Amygdala (tissue), 56 donors: ENCODE measurements at places on chromosomes 7 and 10.

GRCh38 chr7:371119-371778, 81.3 kb downstream of the FOXL3 start:
- no peak for DNase-seq

- no peak for DNase-seq
Measured at GRCh38 chr10:88390041-88390440, 193.1 kb downstream of the RNLS start.

DNA sequence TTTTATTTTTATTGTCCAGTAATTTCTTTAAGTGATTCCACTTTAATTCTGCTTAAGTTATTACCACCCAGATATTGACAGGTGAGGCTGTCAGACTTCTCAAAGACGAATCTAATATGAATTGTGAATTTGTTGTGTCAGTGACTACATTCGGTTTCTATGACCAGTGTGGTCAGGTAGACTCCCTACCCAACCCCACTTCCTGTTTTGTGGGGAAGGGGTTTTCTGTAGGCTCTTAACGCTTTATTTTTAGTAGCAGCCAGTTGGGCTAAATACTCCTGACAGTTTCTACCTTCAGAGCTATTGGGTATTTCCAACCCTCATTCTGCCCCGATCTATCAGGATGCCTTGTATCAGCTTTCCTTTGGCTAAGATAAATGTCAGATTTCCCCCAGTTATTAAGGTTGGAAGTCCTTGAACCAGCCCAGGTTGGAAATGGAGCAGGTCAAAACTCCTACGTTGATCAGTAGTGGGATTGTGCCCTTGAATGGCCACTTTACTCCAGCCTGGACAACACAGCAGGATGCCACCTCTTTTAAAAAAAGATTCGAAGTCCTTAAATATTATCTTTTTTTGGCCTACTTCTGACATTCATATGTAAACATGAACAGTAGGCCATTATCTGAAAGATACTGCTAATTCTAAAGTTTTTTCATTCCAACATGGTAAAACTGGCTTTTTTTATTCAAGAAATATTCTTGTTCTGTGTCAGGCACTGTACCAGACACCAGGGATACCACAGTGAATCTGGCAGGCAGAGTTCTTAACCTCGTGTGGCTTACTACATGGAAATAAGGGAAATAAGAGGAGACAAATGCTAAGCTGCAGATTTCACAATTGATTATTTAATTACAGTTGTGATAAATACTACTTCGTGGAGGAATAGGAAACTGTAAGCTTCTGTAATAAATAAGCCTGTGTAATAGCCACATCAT, 133.3 kb upstream of the SAMD8 start:
- DNase-seq: no peak

- no peak for DNase-seq
Measured at GRCh38 chr7:111192614-111193413, 101.9 kb downstream of the LRRN3 start.

DNA sequence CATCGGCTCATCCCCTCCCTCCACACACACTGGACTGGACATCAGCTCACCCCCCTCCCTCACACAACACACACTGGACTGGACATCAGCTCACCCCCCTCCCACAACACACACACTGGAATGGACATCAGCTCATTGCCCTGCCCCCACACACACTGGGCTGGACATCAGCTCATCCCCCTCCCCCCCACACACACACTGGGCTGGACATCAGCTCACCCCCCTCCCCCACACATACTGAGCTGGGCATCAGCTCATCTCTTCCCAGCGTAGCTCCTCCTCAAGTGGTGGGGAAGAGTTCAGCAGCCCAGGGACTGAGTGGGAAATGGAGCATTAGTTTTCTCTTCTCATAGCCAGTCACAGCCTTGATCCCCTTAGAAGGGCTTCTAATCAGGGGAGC, 58.1 kb upstream of the WDR11 start:
- DNase-seq: no peak

GRCh38 chr7:116232920-116233319, 22.6 kb downstream of the TES start:
- DNase-seq: no peak

GRCh38 chr7:47818796-47819606, 129.3 kb downstream of the PKD1L1 start:
- no peak for DNase-seq

- DNase-seq: no peak
Measured at GRCh38 chr7:139813151-139813550, 15.9 kb upstream of the TBXAS1 start.

DNA sequence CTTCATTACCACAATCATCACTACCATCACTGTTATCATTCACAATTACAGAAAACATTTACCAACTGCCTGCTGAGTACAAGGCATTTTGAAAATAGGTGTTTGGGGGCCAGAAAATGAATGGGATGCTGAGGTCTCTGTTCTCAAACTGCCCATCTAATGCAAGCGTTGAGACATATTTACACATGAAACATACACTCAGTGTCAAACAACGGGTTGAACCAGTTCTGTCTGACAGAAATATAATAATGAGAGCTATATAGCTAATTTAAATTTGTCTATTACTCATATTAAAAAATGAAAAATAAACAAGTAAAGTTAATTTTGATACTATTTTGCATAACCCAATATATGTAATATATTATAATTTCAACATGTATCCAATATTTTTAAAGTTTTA, 303.1 kb downstream of the KCNMA1 start:
- DNase-seq: no peak

DNA sequence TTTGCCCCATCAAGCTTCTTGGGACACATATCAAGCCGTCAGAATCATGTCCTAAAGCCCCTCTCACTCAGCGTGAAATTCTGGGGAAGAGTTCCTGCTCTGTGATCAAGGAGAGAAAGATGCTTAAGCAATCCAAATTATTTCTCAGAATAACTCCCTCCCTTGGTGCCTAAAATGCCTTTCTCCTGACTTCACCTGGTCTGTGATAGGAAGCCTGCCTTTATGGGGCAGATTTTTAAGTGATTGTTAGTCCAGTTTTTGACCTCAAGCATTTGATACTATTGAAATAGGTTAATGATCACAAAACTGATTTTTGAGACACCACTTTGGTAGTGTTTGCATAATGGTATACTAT, 76.4 kb upstream of the MAGI2 start:
- no peak for DNase-seq

- no peak for DNase-seq
Measured at GRCh38 chr7:16900209-16900768, 18.5 kb upstream of the AGR3 start.

GRCh38 chr7:99713995-99714570, 20.9 kb downstream of the CYP3A7 start:
- no peak for DNase-seq

GRCh38 chr10:114810926-114811325, 10.7 kb upstream of the FHIP2A start:
- no peak for DNase-seq

DNA sequence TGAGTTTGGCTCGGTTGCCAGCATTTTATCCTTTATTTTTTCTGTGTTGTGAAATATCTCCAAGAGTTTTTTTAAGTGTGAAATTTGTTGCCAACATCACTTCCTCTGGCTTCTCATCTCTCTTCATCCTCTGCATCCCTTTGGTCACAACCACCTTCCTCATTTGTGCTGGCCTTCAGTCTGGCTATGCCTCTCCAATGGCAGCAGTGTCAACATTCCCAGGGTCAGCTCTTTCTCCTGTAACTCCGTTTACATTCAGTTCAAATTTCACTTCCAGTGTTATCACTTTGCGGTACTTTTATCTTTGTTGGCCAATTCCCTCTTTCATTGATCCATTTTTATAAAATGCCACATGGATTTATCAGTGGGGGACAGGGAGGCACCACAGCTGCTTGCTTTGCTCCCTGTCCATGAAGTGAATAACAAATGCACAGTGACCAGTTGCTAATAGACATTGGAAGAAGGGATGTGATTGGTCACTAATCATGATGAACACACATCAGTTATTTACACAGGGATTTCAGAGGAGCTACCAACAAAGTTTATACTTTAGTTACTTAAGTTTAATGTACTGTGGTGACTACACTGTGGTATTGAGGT, 311.4 kb upstream of the LRGUK start:
- no peak for DNase-seq

DNA sequence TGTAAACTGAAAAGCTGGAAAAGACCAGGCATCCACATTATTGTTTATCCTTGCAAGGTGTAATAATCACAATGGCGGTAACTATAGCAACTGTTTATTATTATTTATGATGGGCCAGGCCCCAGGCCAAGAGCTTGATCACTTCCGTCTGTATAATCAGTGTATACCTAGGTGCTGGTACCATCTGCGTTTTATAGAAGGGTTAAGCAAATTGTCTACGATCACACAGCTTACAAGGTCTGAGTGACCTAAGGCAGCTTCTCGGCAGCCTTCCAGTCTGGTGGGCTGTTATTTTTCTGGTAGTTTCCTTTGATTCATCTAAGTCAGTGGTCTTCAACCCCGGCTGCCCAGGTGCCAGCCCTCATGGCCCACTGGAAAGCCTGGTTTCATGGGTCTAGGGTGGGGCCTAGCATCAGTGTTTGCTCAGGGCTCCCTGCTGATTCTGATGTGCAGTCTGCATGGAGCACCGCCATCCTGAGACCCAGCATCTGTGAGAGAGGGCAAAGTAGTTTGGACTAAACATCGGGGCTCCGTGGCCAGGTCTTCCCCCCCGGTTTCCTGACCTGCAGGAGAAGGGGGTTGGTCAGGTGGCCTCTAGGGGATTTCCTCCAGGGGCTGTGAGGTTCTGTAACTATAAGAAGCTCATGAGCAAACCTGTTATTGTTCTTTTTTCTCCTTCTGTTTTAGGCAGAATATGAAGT, 146.4 kb downstream of the RGS10 start:
- DNase-seq: no peak

DNA sequence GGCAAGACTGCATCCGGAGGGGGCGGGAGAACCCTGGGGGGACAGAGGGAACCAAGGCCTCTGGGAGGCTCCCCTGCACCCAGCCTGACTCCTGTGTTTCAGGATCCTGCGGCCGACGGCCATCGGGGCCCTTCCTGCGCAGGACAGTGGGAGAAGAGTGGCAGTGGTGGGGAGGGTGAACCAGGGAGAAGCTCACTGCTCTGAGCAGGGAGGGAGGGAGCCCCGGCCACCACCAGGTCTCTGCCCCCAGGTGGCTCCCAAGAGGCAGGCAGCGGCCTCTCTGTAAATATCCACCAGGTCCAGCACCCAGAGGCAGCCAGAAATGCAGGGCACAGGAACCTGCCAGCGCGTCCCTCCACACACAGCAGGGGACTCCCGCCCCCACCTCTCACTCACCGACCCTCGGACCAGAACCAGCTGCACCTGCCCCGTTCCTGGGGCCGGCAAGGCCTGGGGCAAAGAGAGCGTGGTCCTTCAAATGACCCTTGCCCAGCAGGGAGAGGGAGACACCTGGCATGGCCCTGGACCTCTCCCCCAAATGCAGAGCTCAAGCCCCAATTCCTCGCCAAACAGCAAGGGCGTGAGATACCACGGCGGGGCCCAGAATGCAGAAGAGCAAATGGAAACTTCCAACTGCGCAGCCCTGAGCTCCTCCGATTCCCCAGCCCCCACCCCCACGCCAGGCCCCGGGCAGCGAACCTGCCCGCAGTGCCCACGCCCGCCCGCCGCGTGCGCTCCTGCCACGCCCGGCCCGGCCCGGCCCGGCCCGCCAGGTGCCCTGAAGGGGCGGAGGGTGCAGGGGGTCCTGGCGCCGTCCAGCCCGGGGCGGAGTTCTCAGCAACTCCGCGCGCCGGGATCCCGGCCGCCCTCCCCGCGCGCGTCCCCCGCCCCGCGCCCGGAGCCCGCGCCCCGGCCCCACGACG, 805 bp downstream of the RASGEF1A start:
- DNase-seq: no peak

- DNase-seq: no peak
Measured at GRCh38 chr10:58393317-58393716, 8.1 kb downstream of the TFAM start.

GRCh38 chr10:137031-137430, 1.8 kb downstream of the ZMYND11 start:
- DNase-seq: no peak

GRCh38 chr7:82375713-82376112, 67.9 kb downstream of the CACNA2D1 start:
- no peak for DNase-seq

DNA sequence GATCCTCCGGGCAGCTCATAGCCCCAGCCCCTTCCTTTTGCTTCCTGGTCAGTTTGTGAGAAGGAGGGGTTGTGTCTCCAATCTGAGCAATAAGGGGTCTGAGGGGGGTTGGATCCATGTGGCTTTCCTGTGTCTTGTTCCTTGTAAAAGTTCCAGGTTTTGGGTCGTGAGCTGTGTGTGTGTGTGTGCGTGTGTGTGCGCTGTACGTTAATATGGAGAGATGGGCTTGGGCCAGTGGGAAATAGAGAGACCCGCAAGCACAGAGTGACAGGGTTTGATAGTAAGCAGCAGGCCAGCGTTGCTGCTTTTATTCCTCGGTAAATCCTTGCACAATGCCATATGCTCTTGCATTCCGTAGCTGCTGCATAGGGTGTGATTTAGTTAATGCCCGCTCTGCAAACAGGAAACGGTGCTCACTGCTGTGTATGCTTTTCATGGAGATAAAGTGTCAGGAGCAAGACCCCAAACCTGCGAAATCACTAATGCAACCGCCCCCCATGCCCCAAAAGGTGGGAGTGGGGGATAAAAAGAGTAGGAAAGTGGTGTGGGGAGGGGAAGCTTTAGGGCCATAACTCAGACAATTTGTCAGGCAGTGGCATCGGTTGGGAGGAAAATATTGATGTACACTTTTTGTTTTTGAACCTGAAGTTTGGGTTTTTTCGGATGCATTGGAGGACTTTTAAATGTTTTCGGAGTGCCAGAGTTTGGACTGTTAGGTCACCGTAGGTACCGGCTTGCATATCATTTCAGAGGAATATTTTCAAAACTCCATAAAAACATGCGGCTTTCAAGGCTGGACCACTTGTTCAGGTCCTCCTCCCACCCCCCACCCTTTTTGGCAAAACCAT, 108.7 kb downstream of the TCF7L2 start:
- no peak for DNase-seq

DNA sequence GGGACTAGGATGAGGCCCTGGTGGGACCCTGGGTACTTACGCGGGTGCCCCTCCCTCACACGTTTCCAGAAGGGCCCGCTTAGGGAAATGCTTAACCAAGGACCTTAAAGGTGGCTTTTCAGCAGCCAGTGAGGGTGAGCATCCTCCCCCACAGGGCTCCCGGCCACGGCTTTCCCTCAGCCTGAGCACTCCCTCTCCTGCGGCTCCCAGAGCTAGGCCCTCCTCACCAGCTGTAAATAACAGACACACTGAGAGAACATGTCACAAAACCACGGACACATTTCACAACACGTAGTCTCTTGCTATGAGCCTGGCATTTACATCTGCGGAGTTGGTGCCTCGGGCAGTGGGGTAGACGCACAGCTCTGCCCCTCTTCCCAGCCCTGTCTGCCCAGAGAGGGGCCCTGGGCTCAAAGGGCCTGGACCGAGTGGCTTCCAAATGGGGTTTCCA, 25.2 kb downstream of the GRID1 start:
- DNase-seq: no peak

DNA sequence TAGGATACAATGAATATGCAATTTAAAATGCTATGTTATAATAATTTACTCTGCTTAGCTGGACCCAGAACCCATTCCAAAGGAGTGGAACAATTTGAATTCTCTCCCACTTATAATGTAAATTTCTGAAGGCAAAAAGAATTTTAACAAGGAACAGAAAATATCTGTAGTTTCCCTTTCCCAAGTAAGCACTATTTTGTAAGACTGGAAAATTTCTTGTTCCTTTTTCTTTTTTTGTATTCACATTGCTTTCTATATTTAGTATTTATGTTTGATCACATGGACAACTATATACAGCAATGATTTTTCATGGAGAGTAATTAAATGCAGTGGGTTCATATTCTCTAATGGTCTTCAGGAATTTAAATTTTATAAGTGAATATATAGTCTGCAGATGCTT, 127.4 kb downstream of the GPR85 start:
- DNase-seq: no peak
